ENCODE measurements at places on chromosomes 1 and 21. TPM values are rescaled to one million over a fixed set of nuclear protein-coding genes. Genes with fewer than 3 reads are reported as not detected.

- no peak overlapping the region for H3K4me3 ChIP-seq
- peaks cover 32% of the 10 kb centered on the region for H3K36me3 ChIP-seq
- DNase-seq = no peak
- no peaks in the 10 kb centered on the region for H3K27me3 ChIP-seq
- H3K4me1 ChIP-seq = peaks cover 10% of the 10 kb centered on the region
Observed at GRCh38 chr21:33762803-33763581, 120.7 kb downstream of the ITSN1 start.

The POU3F1 gene
- total RNA-seq = 0.43 TPM

The HPCAL4 gene
- total RNA-seq = not detected

- H3K4me3 ChIP-seq = peak overlapping the region; percentile 84
- peaks cover 1% of the 10 kb centered on the region for H3K36me3 ChIP-seq
- H3K27me3 ChIP-seq = peaks cover 15% of the 10 kb centered on the region
- H3K27ac ChIP-seq = peak overlapping the region; percentile 62
- peaks cover 39% of the 10 kb centered on the region for H3K4me1 ChIP-seq
- DNase-seq = peak; percentile 32
Observed at GRCh38 chr1:203629507-203630082, 3.0 kb downstream of the ATP2B4 start.

The PRUNE1 gene
- 23.8 TPM for total RNA-seq

The TTLL7 gene
- 106 TPM for total RNA-seq

The SLC1A7 gene
- not detected for total RNA-seq

- H3K27ac ChIP-seq = no peak overlapping the region
- H3K4me1 ChIP-seq = no peaks in the 10 kb centered on the region
Observed at GRCh38 chr1:6591644-6592043, 11.0 kb downstream of the KLHL21 start.

GRCh38 chr1:236016083-236016482 is 48.8 kb downstream of the NID1 start:
- H3K36me3 ChIP-seq = peaks cover 5% of the 10 kb centered on the region
- no peaks in the 10 kb centered on the region for H3K27me3 ChIP-seq
- DNase-seq = no peak
- H3K4me1 ChIP-seq = no peaks in the 10 kb centered on the region

The OVAAL gene
- total RNA-seq = not detected

Data from progenitor cell of endocrine pancreas (in vitro differentiated cells).